ENCODE measurements at places on chromosomes 16 and 17. TPM values are rescaled to one million over a fixed set of nuclear protein-coding genes. Genes with fewer than 3 reads are reported as not detected.

Gene ARHGAP44
- total RNA-seq: 3.6 TPM

Gene PGAP3
- 8.5 TPM for total RNA-seq

Gene KIF2B
- total RNA-seq: not detected

Gene C17orf113
- total RNA-seq: 0.52 TPM

Gene PYDC1
- not detected for total RNA-seq
